ENCODE measurements at places on chromosomes 5 and 9. TPM values are rescaled to one million over a fixed set of nuclear protein-coding genes. Genes with fewer than 3 reads are reported as not detected.

Gene TMEM215
- polyA plus RNA-seq = 0.27 TPM

Gene CDH12
- polyA plus RNA-seq = 6.4 TPM

GRCh38 chr9:89430995-89431394, 66.9 kb downstream of the SEMA4D start:
- no peak for DNase-seq

DNA sequence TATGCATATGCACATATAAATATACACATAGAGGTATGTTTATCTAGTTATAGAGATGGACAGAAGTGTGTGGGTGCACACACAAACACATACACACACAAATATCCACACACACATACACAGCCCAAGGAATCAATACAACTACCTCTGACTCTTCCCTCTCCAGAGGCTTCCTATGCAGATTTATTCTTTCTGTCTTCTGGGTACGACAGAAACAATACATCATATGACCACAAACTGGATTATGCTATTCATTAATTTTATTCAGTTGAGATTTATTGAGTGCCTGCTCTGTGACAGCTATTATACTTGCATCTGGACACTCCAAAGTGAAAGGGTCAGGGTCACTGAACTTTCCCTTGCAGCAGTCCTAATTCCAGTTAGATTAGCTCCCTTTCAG, 155.8 kb downstream of the BRINP1 start:
- DNase-seq = no peak

DNA sequence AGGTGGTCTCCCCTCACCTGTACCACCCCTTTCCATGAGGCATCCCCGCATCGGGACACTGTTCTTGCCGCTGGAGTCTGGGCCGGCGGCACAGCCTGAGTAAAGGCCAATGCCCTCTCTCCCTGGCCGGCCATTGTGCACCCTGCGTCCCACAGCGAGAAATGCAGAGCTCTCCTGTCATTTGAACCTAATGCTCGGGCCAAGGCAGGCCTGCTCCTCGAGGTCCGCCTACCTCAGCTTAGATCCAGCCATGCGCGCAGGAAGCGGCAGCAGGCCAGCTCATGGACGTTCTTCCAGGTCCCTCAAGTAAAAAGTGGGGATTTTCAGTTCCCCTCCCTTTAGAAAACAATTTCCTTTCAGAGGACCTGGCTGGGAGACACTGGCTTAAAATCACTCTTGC, 135.0 kb downstream of the HSD17B3 start:
- DNase-seq = no peak

DNA sequence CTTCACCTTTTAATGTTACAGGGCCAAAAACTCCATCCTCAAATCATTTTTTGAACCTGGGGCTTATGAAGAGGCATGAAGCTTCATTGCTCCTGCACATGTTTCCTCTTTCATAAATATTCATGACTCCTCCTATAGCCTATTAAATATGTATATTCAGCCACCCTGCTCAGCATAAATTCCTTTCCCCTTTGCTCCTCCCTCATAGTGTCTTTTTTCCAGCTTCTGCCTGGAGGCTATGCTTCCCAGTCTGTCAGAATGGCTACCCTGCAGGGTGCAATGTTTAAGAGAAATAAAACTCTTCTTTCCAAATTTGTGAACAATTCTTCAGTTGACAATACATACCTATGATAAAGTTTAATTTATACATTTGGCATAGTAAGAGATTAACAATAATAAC, 1082.9 kb upstream of the CDH18 start:
- no peak for DNase-seq

DNA sequence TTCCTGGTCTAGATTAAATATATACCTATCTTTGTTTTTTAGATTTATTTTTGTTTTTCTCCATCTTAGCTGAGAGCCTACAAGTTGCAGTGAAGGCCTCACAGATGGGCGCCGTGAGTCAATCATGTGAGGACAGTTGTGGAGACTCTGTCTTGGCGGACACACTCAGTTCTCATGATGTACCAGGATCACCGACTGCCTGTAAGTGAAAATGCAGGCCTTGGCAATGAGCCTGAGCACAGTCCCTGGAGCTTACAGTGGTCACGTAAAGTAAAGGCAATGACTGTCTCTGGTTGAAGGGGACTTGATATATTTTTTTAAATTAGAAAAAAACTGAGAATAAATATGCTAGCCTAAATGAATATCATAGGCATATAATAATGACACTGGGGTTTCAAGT, 271.9 kb downstream of the ARHGEF28 start:
- DNase-seq = no peak

GRCh38 chr5:91727463-91727862, 344.3 kb upstream of the ARRDC3 start:
- DNase-seq = no peak

- no peak for DNase-seq
Observed at GRCh38 chr5:84783003-84783402, 398.3 kb upstream of the EDIL3 start.

GRCh38 chr5:124561451-124561850, 185.0 kb downstream of the ZNF608 start:
- DNase-seq = no peak

- DNase-seq = no peak
Observed at GRCh38 chr5:2997179-2997578, 245.7 kb upstream of the IRX2 start.

DNA sequence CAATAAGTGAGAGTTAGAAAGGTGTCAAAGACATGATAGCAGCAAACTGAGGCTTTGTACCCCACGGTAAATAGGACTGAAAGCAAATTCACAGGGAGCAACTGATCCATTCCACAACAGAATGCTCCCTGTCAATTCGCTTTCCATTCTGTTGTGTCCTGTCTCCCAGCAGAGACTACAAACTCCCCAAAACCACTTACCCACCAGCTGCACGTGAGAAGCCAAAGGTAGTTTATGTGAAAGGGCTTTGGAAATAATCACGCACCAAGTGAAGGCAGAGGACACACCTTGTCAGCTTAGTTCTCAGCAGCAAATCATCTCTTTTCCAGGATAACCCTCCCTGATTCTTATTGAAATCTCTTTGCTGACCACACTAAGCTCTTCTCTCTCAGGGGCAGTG, 46.6 kb upstream of the IL17B start:
- no peak for DNase-seq

- DNase-seq = peak; percentile 87
Observed at GRCh38 chr5:38783011-38783561, 62.7 kb upstream of the OSMR start.

GRCh38 chr5:6820851-6821479, 107.7 kb downstream of the TENT4A start:
- no peak for DNase-seq

GRCh38 chr9:78009186-78009585, 22.4 kb downstream of the GNAQ start:
- no peak for DNase-seq

DNA sequence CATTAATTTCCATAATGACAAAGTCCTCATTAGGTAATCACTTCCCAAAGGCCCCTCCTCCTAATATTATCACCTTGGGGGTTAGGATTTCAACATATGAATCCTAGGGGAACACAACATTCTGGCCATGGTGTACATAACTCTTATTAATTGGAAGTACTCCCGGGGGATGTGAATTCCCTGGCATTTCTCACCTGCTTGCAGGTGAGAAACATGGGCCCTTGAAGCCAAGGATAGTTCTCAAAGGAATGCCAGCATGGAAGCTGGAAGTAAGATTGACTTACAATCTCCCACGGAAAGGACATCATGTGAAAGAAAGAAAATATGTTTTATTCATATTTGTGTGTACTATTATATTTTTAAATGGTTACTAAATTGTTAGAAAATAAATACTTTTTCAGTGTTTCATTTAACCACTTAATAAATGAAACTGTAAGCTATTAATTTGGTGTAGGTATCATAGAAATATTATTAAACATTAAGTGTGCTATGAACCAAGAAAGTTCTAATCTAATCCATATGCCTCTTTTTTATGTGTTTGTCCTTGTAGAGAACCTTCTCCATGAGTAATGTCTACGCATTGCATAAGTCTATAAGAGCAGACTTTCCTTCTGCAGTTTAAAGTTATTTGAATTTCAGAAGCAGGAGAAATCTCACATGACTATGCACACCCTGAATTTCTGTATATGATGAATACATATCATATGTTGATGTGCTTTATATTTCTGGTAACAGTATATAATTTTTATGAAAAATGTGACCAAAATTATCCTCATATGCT, 59.4 kb downstream of the ANXA1 start:
- DNase-seq = no peak

DNA sequence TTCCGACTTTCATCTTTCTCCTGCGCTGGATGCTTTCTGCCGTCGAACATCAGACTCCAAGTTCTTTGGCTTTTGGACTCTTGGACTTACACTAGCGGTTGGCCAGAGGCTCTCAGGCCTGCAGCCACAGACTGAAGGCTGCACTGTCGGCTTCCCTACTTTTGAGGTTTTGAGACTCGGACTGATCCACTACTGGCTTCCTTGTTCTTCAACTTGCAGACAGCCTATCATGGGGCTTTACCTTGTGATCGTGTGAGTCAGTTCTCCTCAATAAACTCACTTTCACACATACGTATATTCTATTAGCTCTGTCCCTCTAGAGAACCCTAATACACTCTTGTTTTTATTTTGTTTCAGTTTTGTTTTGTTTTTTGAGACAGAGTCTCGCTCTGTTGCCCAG, 10.3 kb downstream of the FKBP15 start:
- DNase-seq = no peak
